CD4-positive, alpha-beta T cell treated with Interleukin-2 at 100 ng/mL for 4 hours (primary cell): ENCODE measurements at places on chromosomes 13 and 19.

GRCh38 chr19:19444681-19445155, 39.2 kb downstream of the GATAD2A start:
- peak; percentile 34 for DNase-seq

DNA sequence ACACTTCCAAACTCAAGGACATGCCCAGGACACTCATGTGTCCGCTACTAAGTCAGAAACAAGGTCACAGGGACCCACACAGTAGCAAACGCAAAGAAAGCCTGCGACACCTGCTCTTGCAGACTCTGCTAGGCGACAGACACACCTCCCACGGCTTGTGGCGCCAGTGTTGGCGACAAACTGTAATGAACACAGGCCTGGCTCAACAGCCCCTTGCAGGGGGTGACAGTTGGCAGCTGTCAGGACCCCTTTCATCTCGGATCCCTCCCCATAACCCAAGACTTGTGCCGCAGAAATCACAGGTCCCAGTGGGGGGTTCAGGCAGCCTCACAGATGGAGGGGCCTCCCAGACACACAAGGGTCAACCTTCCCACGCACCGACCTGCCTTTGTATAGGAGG, 364 bp downstream of the CKM start:
- no peak for DNase-seq

DNA sequence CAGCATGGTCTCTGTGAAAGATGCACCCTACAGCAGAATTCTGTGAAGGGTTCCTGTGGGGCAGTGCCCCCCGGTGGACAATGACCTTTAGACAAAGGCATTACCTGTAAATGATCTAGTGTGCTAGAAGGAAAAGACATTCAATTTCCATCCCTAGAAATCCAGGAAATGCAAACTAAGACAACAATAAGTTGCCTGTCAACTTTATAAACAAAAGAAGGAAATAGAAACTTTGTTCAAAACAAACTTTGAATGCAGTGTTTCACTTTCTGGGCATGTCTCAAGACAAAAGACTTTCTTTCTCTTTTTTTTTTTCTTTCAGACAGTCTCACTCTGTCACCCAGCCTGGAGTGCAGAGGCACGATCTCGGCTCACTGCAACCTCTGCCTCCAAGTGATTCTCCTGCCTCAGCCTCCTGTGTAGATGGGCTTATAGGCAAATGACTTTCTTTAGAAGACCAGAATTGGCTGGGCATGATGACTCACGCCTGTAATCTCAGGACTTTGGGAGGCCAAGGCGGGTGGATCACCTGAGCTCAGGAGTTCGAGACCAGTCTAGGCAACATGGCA, 15.5 kb downstream of the TEX101 start:
- DNase-seq, result no peak

- DNase-seq, result no peak
These were observed 27.3 kb downstream of the TMEM255B start for GRCh38 chr13:113786262-113786841.

GRCh38 chr13:110128546-110128945, 178.4 kb downstream of the COL4A1 start:
- DNase-seq, result no peak

DNA sequence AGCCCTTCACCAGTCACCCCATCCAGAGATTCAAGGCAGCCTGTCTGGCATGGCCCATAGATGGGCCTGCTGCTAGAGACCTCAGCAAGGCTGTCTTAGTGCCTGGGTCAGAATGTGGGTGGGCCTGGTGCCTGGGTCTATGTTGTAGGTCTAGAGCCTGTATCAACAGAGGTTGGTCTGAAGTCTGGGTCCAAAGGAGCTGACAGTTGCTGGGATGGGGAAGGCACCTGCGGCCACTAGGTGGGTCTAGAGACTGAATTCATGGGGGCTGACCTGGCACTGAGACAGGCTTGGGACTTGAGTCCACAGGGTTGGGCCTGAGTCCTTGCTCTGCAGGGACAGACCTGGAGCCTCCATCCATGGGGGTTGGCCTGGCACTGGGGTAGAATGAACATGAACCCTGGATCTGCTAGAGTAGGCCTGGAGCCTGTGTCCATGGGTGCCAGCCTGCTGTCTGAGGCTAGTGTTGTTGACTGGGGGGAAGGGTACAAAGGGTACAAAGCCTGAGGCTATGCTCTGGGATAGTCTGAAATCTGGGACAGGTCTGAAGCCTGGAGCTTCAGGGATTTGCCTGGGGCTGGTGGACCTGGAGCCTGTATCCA, 516.8 kb downstream of the OLFM4 start:
- no peak for DNase-seq

GRCh38 chr13:44243198-44243857, 130.3 kb upstream of the SERP2 start:
- peak; percentile 28 for DNase-seq

DNA sequence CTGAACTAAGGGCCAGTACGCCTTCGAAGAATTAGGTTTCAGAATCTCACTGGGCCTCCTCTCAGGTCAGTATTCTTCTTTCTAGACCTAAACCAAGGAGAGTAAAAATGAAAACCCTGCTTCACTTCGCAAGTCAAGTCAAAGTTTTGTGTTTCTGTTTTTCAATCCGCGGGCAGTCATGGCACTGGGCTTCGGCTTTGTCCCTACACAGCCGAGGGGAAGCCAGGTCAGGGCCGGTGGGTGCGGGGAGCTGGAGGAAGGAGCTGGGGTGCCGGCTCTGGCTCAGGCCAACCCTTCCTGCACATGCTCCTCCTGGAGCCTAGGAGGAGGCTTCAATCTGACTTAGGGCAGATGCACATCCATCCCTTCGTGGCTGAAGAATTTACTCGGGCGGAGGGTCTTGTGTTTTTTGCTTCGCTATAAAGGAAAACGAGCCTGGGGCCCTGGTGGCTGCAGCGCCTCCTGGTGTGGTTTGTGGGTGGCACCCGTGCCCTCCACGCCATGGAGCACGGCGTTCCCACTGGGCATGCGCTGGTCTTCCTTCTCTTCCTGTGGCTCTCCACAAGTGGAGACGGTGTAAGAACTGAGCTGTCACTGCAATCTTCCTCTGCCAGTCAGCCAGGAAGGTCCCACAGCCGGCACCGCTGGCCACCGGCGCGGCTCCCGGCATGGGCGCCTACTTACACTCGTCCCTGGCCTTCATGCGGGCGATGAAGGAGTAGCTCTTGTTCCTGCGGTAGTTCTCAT, 22.5 kb downstream of the C19orf44 start:
- DNase-seq, result no peak

DNA sequence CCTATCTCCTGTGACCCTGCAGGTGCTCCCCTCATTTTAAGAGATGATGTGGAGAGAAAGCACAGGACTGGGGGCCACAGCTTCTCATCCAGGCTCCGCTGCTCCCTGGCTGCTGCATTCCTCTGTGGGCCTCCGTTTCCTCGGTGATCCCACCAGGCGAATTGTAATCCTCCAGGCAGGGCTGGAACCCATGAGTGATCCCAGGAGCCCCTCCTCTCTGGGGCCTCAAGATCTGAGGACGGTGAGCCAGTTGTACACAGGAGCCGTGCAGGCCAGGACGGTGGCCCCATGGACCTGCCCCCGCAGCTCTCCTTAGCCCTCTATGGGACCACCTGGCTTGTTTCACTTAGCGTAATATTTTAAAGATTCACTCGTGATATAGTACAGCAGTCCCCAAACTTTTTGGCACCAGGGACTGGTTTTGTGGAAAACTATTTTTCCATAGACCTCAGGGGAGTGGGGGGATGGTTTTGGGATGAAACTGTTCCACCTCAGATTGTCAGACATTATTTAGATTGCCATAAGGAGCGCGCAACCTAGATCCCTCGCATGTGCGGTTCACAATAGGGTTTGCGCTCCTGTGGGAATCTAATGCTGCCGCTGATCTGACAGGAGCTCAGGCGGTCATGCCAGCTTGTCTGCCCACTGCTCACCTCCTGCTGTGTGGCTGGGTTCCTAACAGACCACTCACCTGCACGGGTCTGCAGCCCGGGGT, 5.6 kb downstream of the FFAR3 start:
- DNase-seq, result no peak

- DNase-seq, result peak; percentile 74
These were observed 2.2 kb upstream of the TSPAN16 start for GRCh38 chr19:11293433-11294389.

DNA sequence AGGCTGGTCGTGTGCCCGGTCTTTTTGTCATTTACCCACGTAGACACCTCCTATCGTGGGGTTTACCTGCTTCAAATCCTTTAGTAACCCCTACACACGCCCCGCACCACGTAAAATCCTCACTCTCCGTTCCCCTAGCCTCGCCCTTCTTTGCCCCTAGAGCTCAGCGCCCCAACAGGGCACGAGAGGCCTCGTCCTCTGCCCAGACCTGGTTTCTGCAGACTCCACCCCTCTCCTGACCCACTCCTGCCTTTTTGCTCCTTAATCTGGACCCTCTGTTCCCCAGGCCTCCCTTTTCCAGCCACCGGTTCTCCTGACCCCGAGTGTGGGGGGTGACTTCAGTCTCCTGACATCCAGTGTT, 412 bp downstream of the ZNF528 start:
- no peak for DNase-seq

- DNase-seq, result no peak
These were observed 673.4 kb upstream of the ARGLU1 start for GRCh38 chr13:107241381-107241780.

GRCh38 chr13:42420304-42420703, 148.4 kb downstream of the AKAP11 start:
- no peak for DNase-seq

GRCh38 chr19:46955813-46956371, 63.7 kb upstream of the NPAS1 start:
- DNase-seq, result no peak

- no peak for DNase-seq
These were observed 536.4 kb downstream of the IRS2 start for GRCh38 chr13:109249780-109250528.

- no peak for DNase-seq
These were observed 68.6 kb upstream of the IPO5 start for GRCh38 chr13:97884707-97885468.

- DNase-seq, result no peak
These were observed 185.3 kb downstream of the EFNB2 start for GRCh38 chr13:106350208-106350607.

- no peak for DNase-seq
These were observed 54.0 kb upstream of the GTF3A start for GRCh38 chr13:27370305-27370872.

DNA sequence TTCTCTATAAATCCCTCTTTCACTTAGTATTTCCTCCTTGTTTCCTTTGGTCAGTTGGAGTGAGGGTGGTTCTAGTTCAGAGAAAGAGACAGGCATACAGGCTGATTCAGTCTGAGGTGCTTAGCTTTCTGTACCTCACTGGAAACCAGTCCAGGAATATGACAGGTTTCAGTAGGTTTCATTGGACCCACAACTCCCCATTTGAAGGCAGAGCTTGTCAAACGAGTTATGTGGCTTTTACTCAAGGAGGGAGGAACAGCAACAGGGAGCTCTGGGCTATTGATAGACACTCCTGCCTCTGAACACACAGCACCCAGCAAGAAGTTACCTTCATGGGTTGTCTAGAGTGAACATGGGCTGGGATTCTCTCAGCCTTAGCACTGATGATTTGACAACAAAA, 14.5 kb downstream of the ACTN4 start:
- DNase-seq, result no peak

GRCh38 chr19:19056636-19057275, 7.0 kb upstream of the SLC25A42 start:
- DNase-seq, result no peak

DNA sequence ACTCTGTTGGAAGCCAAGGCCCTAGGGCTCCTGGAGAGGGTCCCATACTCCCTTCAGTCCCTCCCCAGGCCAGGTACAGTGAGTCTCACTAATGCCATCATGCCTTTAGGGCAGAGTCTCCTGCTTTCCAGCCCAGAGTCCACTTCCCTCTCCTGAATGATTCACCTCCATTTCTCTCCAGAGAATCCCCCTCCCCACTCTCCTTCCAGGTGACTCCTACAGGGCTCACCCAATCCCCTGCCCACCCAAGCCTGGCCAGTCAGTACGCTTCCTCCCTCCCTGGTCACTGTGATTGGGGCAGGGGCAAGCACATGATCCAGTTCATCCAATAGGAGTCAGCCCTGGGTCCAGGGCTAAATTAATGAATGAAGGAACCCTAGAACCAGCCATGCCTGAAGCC, 35.0 kb upstream of the PNMA8B start:
- DNase-seq, result no peak

DNA sequence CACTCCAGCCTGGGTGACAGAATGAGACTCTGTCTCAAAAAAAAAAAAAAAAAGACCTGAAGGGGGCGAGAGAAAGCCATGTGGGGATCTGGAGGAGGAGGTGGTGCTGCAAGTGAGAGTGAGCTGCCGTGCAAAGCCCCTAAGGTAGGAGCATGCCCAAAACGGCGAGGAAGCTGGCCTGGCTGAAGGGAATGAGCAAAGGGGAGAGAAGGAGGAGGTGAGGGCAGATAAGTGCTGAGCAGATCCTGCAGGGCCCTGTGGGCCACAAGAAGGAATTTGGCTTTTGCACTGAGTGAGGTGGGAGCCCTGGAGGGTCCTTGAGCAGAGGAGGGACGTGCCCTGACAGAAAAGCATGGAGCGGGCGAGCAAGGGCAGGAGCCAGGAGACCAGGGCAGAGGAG, 19.4 kb upstream of the ADGRE5 start:
- DNase-seq, result peak; percentile 59

DNA sequence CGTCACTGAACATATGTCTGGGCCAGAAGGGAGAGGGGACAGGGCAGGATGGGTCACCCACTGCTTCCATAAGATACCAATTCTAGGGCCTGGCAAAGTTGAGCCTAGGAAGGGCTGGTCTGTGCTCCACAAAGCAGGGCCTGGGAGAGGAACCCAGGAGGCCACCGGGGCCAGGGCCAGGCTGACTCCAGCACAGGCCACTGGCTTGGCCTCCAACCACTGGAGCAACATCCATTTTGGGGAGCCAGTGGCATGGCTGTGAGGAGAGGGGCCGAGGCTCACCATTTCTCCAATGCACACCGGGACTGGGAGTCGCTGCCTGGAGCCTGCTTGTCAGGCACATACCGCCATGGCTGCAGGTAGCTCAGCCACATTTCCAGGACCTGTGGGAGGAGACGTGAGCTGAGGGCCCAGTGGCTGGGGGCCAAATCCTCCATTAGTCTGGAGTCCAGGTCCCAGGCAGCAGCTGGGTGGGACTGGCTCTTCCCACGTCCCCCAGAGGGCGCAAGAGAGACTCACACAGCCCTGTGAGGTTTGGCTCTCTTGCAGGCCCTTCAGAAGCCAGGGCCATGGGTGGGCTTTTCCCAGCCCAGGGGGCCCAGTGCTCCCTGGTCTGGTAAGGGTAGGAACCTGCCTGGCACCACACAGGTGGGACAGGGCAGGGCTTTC, 27.7 kb downstream of the TUBA3C start:
- no peak for DNase-seq

GRCh38 chr13:53612200-53612599, 583.6 kb downstream of the OLFM4 start:
- DNase-seq, result no peak

GRCh38 chr19:36198119-36198518, 16.3 kb downstream of the ZNF565 start:
- DNase-seq, result no peak

GRCh38 chr19:45250832-45251451, at the start of gene MARK4:
MARK4 (plus strand) TSS chr19:45251271; CDS start chr19:45251589, 318 bp downstream.
- peak; percentile 48 for DNase-seq

DNA sequence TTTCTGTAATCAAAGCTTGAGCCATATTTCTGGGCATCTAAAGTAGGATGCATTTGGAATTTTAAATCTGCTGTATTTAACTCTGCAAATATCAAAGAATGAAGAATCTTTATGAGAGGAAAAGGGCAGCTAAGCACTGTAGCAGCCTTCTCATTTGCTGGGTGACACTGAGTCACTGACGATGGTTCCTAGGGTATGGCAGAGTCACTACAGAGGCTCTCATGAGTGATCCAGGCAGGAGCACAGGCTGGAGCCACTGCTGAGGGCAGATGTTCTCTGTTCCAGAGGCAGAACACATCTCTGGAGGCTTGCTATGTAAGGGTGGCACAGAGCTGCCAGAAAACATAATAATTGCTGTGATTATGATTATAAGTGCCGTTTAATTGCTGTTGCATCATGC, 340.7 kb upstream of the HTR2A start:
- DNase-seq, result no peak
